ENCODE measurements at places on chromosomes 3 and 15. TPM values are rescaled to one million over a fixed set of nuclear protein-coding genes. Genes with fewer than 3 reads are reported as not detected.

Gene ECE2
- not detected for polyA plus RNA-seq

Gene SPINK8
- polyA plus RNA-seq: not detected

Gene GLDN
- polyA plus RNA-seq: not detected

Gene PPP2R3A
- 0.06 TPM for polyA plus RNA-seq

Gene CHRM5
- polyA plus RNA-seq: not detected
